ENCODE measurements at places on chromosomes 1 and 21. TPM values are rescaled to one million over a fixed set of nuclear protein-coding genes. Genes with fewer than 3 reads are reported as not detected.

Gene MATN1
- 0.07 TPM for total RNA-seq

Gene NPPB
- not detected for total RNA-seq

Gene MR1
- 14.9 TPM for total RNA-seq

Gene GUCA2B
- not detected for total RNA-seq

Gene LRRIQ3
- total RNA-seq, result 2.1 TPM

Data from foreskin keratinocyte (primary cell).